ENCODE measurements at places on chromosomes 7 and 10.
A peak's percentile ranks its signal among the peaks of the same experiment; 100 is the strongest.

DNA sequence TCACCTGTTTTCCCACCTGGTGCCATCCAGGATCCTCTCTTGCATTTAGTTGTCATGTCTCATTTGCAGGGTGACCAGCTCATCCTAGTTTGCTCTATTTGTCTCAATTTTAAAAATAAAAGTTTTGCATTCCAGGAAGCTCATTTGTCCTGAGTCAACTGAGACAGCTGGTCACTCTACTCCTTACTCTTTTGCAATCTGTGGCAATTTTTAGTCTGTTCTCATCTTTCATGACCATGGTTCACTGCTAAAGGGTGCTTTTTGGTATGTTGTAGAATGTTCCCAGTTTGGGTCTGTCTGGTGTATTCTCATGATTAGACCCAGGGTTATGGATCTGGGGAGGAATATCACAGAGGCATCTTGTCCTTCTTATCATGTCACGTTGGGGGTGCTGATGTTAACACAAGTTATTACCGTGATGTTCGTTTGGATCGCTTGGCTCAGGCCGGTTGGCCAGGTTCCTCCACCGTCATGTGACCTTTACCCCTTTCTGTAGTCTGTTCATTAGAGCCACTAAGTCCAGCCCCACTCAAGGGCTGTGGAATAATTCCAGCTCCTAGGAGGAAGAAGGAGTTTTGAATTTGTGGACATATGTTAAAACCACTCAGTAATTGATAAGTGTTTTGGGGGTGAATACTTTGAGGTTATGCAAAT, 103.3 kb upstream of the IGFBP3 start:
- DNase-seq: no peak

DNA sequence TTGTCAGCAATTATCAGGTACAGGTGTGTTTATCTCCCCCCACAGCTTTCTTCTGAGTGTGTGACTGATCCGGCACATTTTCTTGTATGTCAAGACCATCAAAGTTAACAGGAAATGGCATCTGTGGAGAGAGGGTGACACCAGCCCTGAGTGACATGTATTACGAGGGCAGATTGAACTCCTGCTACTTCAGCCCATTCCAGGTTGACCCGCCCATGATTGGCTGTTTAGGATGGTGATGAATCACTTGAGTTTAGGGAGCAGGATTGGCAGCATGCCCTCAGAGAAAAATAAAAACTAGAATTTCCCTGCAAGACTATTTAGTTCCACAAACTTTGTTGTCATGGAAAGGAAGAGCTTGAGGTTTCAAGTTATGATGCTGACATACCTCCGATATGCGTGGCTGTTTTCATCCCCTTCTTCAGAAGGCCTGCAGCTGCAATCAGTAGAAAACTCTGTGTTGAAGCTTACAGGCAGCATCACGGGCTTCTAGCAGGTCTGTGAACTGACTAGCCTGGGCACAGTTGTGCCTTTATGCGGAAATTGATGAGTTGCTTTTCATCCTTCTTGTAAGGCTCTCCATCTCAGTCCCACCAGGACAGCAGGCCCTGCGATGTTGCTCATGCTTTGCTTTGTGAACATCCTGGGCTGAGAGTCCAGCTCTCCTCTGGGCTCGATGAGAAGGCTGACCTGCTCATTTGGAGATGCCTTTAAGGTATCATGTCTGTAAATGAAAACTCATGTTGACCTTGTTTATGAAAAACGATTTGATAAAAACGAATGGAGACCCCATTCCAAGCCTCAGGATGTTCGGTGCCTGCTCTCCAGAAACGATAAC, 8.0 kb upstream of the CELF2 start:
- DNase-seq: no peak

DNA sequence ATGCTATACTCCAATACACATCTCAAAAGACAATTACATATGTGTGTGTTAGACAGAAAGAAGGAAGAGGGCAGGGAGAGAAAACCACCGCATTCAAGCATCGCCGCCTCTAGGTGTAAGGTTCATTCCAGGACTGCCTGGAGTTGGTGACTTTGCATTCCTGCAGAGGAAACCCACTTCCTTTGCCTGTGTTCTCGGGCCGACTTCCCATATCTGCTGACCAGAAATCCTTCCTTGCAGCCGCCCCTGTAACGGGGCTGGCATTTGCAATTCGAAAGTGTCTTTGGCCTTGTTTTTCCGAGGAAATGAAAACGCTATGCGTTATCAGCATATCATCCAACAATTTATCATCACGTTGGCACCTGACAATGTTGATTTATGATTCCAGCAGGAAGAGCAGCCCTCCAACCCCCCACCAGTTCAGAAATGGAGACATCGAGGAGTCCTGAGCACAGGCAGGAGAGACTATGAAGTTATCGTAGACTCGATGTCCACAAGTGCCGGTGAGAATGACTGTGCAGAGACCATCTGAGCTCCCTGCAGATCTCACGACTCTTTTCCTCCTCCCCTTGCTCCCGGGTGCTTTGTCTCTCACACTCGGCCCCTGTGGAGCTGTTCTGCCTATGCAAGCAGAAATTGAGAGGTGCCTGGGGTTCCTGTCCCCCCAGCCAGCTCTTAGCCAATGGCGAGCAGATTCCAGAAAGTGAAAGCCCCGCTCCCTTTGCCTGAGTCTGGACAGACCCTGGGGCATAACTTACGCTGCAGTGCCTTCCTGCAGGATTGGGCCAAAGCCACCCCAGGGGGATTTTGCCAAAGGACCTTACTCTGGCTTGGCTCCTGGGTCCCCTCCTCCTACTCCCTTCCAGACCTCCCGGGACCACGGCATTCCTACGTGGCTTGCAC, 68.9 kb upstream of the FOXK1 start:
- DNase-seq: no peak

- no peak for DNase-seq
These were observed 97.0 kb upstream of the ODAD2 start for GRCh38 chr10:28095791-28096378.

DNA sequence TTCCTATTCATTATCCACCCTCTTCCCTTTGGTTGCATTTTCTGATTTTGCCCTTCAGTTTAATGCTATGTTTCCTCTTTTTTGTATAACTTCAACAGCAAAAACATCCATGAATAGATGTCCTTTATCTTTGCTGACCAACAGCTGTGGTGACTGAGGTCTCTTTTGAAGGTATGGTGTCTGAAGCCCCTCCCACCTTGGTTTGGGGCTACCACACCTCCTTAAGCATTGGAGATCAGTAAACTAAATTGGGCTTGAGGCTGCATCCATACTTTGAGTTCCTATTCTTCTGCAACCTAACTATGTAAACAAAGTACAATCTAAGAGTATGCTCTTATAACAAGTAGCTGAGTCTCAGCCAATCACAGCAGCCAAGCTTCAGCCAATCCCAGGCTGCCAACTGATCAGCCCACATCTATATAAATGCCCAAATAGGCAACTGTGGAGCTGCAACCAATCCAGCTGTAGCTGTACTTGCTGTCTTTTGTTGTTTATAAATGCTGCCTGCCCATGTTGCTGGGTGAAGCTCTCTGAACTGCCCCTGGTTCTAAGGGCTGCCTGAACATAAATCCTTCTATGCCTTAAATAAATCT, 69.4 kb upstream of the PDLIM1 start:
- DNase-seq: no peak

- no peak for DNase-seq
These were observed 235.1 kb upstream of the CXCL12 start for GRCh38 chr10:44619975-44620374.

DNA sequence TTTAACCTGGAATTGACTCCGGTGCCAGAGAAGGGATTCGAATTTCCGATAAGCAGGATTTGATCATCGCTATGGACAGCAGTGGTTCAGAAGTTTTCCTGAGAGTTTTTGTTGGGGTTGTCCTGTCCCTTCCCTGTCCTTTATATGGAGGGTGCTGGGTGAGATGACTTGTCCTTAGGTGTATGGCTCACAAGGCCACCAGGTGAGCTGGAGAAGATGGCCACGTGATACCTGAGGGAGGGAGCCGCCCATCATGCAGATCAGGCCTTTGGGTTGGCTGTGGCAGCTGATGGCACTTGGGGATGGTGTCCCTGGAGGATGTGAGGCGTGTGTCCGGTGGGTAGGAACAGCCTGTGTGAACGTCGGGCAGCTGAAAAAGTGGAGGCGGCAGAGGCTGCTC, 187.7 kb downstream of the PTPN20 start:
- DNase-seq: no peak

DNA sequence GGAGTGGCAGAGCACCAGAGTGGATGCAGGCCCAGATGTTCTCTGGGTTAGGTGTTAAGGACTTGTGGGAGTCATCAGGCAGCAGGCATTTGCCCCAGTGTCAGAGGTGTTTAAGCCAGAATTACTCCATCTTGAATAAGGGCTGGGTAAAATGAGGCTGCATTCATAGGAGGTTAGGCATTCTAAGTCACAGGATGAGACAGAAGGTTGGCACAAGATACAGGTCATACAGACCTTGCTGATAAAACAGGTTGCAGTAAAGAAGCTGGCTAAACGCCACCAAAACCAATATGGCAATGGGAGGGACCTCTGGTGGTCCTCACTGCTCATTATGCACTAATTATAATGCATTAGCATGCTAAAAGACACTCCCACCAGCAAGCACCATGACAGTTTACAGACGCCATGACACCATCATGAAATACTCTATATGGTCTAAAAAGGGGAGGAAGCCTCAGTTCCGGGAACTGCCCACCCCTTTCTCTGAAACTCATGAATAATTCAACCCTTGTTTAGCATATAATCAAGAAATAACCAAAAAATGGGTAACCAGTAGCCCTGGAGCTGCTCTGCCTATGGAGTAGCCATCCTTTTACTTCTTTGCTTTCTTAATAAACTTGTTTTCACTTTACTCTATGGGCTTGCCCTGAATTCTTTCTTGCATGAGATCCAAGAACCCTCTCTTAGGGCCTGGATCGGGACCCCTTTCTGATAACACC, 882 bp upstream of the LRRC61 start:
- DNase-seq: peak; percentile 69

GRCh38 chr7:19376538-19376937, 231.3 kb upstream of the FERD3L start:
- DNase-seq: no peak

- no peak for DNase-seq
These were observed 27.3 kb downstream of the BNIP3 start for GRCh38 chr10:131954356-131954965.

DNA sequence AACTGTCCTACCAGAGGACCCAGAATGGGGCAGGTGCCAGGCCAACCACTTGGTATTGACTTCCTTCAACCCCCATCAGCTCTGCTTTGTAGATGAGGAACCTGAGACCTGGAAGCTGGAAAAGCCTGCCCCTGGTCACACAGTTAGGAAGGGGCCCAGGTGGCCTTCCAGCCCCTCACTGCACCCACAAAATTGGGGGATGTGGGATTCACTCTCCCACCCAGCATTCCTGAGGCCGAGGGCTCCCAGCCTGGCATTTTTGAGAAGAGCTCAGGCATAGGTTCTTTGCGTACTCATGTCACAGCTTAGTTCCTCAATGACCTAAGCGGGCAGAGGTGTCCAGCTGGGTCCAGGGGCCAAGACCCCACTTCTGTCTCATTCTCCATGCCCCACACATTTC, 46.1 kb downstream of the EBF3 start:
- no peak for DNase-seq

DNA sequence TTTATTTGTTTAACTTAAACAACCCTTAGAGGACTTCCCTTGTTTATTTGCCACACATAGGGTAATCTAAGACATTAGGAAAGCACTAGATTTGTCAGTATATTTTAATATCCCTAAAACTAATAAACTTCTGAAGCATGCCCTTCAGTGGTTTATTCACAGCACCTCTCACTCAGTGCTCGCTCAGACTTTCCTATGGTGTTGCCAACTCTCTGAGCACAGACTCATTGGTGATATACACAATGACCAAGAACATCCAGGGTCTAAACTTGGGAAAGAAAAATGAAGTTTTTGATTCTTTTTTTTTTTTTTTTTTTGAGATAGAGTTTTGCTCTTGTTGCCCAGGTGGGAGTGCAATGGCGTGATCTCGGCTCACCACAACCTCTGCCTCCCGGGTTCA, 82.2 kb downstream of the RAB11FIP2 start:
- no peak for DNase-seq

GRCh38 chr10:79604294-79604693, 6.4 kb upstream of the SFTPA1 start:
- no peak for DNase-seq

DNA sequence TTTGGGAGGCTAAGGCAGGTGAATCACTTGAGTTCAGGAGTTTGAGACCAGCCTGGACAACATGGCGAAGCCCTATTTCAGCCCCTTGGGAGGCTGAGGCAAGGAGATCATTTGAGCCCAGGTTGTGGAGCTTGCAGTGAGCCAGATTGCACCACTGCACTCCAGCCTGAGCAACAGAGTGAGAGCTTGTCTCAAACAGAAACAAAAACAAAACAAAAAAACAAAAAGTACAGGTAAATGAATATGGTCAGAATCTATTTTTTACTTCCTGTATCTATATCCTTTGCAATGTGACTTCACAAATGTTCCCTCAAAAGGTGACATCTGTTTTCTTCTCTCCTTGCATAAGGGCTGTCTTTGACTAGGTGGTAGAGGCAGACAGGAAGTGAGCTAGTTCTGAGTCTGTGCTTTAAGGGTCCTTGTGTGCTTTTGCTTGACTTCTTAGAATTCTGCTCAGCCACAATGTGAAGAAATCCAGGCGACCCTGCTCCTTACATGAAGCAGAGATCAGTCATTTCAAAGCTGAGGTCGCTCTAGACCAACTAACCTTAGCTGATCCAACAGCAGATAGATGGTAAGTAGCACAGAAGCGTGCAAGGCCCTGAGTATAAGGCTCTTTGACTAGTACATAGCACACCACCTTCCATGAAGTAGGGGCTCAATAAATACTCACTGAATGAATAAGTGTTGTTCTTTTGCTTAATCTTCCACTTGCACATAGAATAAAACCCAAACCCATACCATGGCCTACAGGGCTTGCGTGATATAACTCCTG, 423.2 kb upstream of the PCDH15 start:
- DNase-seq: no peak

DNA sequence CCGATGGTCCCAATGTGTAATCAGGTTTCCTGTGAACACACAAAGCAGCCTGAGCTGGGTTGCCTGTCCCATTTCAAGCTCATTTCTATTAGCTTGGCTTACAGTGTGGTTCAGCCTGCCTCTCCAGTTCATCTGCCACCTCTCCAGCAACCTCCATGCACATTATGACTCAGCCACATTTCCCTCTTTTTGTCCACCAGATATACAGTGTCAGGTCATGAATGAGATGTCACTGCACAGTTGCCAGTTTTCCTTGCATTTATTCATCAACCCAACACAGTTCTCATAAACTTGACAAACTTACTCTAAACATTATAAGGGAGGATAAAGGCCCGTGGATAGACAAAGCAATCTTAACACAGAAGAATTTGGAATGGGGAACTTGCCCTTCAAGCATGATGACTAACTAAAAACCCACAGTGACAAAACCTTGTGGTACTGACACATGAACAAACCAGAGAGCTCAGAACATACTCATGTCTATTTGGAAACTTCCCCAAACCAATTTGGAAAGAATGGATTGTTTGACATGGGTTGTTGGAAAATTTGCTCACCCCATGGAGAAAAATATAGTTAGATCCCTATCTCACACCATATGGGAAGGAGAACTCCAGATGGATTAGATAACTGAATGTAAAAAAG, 2.5 kb upstream of the CFAP58 start:
- no peak for DNase-seq

GRCh38 chr10:25756784-25757183, 177.2 kb upstream of the MYO3A start:
- DNase-seq: no peak
